Right ventricle myocardium inferior (tissue), 1 donor: ENCODE measurements at places on chromosomes 5 and 9.

GRCh38 chr5:139738193-139739149 is 57.1 kb upstream of the PSD2 start:
- no peak for DNase-seq

GRCh38 chr5:156376751-156377150 is 49.8 kb downstream of the SGCD start:
- DNase-seq = no peak

DNA sequence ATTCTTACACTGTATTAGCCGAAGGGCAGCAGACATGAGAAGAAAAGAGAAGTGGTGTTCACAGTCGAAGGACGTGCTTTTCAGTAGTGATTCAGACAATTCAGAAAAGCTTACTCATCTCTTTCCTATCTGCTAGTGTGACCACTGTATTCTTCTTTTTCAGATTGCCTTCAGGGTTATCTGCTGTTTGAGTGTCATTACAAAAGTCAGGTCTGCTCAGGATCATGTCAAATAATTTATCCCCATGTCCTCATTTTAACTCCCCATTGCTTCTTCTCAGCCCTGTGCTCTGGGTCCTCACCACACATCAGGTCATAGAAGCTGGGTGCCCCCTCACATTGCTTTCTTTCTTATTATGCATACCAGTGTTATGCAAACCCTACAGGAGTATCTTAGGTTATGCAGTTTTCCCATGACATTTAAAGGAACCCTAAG is 394.0 kb downstream of the CETN3 start:
- DNase-seq = no peak

DNA sequence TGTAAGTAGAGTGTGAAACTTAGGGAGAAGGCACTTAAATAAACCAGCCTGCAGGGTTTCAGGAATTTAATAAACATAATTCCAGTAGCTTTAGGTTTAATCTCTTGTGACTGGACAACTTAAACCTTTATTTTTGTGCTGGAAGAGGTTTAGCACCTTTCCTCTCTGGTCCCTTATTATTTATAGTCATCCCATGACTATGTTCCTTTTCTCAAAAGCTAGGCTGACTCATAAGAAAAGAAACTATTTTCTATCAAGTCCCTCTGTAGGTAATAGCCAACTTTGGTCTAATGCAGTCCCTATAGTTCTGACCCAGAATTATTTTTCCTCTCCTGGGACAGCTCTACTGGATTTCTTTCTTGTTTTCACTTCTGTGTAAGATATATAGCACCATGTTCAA is 588.9 kb downstream of the NR2F1-AS1 start:
- no peak for DNase-seq

GRCh38 chr9:90343366-90343765 is 299.3 kb downstream of the DIRAS2 start:
- no peak for DNase-seq

DNA sequence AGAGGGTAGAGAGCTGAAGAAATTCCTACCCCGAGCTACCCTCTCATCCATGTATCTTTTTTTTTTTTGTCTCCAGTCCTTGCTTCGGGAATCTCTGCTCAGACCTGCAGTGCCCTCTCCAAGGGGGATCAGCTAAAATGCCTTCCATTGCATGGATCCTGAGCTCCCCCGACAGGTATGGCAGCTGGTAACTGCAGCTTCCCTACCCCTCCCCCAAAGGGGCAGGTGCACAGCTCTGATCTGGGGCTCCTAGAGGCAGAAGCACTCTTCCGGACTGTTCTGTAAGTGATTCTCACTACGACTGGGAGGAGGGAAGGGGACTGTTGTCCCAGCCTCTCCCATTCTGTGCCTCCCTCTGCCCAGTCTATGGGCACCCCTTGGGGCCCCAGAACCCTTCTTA is 169.6 kb downstream of the MELK start:
- no peak for DNase-seq

DNA sequence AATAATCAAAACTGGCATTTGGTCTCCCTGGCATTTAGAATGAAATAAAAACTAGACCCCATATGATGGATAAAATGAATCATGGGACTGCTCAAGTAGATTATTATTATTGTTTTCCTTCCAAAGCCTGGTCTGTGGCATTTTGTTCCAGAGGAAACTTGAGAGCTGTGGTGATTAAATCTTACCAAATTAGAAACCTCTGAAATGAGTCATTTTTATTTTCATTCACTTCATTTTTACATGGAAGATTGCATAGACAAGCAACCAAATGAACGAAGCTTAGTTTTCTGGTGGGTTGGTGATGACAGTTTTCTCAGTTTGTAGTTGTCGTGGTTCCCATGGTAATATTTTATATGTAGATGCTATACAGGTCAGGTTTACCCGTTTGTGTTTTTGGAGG is 23.4 kb downstream of the PAM start:
- DNase-seq = no peak

GRCh38 chr5:5140479-5141338 is 579 bp downstream of the ADAMTS16 start:
- no peak for DNase-seq

DNA sequence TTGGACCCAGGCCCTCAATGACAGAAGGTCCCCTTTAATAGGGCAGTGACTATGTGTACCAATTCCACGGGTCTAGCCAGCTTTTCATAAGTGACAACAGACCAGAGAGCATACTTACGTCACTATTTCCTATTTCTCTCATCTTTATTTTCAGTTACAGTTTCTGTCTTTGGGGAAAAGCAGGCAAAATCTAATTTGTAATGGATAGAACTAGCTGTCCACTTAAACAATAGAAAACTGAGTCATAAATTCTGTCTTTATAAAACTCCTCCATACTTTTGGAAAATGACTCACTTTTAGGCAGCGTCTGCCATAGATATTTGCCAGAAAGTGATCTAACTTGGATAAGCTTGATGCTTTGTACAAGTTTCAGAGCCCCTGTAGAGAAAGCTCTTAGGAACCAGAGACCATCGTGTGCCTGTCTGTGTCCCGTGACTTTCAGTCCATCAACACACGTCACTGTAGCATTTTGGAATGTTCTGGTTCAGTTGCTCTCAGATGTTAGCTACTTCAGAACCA is 101.9 kb downstream of the F2RL2 start:
- DNase-seq = no peak

GRCh38 chr5:55402199-55402598 is 94.4 kb downstream of the MTREX start:
- no peak for DNase-seq

DNA sequence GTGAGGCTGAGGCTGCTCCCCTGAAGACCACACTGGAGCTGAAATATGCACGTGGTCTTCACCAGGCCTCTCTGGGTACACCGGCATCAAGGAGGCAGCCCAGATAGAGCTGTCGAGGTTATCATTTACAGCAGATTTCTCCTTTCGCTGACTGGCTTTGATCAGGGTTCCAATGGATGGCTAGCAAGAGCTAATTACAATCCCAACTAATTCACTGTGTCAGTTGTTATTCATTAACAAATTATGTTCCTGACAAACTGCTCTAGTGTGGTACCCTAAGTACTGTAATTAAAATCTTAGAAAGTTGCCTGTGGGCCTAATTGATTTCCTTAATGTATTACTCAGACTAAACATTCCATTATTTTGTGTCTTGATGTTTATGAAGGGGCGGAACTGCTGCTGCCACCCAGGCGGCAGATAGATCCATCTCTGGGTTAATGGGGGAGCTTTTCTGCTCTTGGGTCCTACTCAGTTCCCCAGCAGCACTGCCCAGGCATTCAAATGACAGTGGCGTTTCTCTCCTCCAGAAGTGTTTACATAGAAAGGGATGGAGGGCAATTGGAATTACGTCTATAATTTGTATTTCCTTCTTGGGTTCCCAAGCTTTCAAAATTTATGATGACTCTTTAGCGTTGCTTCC is 71.7 kb upstream of the RAD23B start:
- no peak for DNase-seq

GRCh38 chr9:124009531-124010217 is 1.9 kb upstream of the LHX2 start:
- no peak for DNase-seq

DNA sequence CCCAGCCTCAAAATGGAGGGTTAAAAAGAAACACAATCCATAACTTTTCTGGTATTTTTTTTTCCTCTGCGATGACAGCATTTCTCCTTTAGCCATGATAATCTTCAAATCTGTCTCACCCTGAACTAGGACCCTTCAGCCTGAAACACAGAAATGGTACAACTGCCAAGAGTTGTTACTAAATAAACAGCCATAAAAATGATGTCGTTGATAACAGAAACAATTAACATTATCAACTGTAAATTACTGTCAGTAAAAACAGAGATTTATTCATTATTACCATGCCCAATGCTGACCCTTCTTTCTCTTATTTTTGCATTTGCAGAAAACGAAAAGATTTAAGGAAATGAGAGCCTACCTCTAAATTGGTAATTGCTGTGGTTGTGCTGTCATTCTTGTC is 19.4 kb upstream of the MIER3 start:
- no peak for DNase-seq

DNA sequence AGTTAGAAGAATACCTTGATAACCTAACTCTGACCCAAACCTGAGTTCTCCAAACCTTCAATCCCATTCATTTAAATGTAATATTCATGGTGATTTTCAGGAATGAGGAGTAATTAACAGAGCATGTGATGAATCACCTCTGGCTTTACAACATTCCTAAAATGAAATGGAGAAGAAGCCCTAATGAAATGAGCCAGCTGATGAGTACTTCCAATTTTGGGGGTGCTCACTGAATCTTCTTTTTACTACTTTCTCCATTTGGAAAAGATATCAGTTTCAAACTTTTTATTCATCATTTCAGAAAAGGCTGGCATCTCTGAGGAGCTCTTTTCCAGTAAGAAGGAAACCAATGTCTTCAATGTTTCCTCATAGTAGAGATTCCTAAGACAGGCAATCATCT is 2.9 kb upstream of the SPINK5 start:
- no peak for DNase-seq

DNA sequence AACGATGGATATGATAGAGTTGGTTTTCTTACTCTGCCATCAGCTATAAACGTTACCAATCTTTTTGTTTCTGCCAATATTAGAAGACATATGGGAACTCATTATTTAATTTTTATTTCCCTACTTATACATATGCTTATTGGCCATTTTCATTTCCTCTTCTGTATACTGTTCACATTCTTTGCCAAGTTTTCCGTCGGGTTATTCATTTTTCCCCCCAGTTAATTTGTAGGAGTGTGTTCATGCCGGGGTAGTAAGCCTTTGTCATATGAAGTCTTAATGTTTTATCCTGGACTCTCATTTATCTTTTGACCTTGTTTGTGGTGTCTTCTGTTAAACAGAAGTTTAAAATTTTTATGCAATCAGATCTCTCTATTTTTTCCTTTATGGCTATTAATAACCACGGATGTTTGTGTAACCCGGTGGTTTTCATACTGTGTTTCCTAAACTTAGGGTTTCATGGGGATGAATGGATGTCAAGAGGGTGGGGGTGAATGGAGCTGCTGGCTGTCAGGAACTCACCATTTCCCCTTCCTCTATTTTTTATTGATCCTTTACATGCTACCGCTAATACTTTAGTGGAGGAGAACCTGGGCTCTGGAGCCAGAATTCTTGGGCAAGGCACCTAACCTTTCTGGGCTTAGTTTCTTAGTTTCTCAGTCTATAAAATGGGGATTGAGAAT is 42.5 kb upstream of the PPARGC1B start:
- DNase-seq = no peak

DNA sequence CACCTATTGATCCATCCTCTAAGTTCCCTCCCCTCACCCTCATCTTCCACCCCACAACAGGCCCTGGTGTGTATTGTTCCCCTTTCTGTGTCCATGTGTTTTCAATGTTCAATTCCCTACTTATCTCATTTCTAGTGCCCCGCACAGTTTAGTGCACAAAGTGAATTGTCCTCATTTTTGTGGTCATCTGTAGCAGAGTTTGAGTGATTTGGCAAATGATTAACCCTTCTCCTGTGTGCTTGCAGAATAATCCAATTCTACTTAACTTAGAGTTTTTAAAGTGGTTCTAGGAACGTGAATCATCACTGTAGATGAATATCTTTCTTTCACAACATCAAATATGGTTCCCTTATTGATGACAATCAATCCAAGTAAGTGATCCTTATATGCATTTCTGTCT is 6.3 kb upstream of the HAPLN1 start:
- no peak for DNase-seq

- no peak for DNase-seq
Observed at GRCh38 chr5:154300207-154300883, 109.8 kb downstream of the GALNT10 start.

DNA sequence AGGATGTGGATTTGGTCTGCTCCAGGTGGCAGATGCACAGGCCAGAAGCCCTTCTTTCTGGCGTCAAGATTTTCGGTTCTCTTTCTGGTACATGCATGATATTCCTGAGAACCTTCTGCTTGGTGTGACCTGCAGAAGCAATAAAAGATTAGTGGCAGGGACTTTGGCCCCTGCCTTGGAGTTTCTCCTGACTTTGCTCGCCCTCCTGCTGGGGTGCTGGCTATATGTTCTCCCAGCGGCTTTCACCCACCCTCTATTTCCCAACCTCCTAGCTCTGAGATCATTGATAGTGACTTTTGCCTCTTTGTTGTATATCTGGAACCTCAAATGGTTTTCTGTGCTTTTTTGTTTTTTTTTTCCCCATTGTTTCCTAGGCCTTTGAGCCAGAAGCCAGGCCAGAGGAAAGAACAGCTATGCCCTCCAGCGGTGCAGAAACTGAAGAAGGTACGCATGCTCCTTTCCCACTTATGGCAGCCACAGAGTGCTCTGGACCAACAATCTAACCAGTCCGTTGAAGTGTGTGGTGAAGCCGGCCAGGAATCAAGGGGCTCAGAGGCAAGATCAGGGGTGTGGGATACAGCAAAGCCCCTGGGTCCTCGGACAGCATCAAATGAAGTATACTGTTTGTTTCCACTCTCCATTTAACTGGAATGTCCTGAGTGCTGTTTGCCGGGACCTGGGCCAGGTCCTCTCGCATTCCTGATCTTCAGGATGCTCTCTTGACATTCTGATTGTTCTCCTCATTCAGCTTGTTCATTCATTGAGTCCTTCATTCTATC is 154.5 kb downstream of the ARHGEF28 start:
- DNase-seq = no peak

- no peak for DNase-seq
Observed at GRCh38 chr9:121720311-121721057, 69.0 kb downstream of the DAB2IP start.

DNA sequence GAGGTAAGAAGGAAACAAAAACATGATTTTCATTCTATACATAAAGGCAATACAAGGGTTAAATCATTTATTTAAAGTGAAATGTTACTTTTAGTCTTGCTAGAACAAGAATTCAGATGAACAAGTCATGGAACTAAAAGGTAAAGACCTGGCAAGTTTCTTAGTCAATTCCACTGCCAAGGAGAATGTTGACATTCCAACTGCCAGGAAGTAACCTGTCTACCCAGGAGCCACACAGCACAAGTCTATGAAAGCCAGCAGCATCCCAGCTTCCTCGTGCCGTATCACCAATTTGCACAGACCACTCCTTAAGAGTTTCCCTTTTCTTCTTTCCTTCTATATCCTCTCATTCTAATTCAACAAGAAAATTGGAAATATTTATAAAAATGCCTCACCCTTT is 79.9 kb downstream of the SETX start:
- DNase-seq = no peak

GRCh38 chr5:150120062-150120441 is 33.7 kb upstream of the CSF1R start:
- no peak for DNase-seq

GRCh38 chr5:9176641-9177040 is 369.2 kb downstream of the SEMA5A start:
- no peak for DNase-seq

- no peak for DNase-seq
Observed at GRCh38 chr5:153827397-153827796, 211.3 kb downstream of the FAM114A2 start.

GRCh38 chr5:174310706-174311105 is 265.2 kb downstream of the NSG2 start:
- DNase-seq = no peak

GRCh38 chr9:12859704-12860251 is 85.0 kb downstream of the LURAP1L start:
- no peak for DNase-seq
